D341Med (cell line): ENCODE measurements at places on chromosomes 2 and 18.

GRCh38 chr18:11946756-11947155 lies 34.6 kb upstream of the IMPA2 start:
- no peak for DNase-seq

DNA sequence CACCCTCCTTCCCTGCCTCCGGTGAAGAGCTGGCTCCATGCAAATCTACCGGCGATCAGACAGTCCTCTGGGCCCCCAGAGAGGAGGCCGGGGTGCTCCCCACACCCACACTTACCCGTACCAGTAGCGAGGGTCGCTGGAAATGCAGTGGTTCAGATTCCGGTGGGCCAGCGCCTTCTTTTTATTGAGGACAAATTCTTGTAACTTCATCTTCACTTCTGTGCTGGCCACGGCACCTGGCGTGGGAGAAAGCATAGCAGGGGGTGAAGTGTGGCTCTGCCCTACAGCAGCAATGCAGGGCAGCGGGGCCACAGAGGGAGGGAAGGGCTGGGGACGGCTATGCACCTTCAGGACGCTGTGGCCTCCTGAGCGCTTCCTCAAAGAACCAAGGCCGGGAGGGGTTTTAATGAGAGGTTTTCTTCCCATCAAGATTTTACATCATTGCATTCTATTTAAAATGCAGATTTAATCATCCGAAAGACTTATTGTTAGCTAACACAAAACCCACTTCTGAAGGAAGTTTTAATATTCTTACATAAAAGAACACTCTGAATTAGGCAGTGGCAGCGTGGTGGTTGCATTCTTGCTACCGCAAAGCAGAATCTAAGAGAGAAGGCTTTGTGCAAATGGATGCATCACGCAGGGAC lies 237.0 kb downstream of the HDAC4 start:
- no peak for DNase-seq

DNA sequence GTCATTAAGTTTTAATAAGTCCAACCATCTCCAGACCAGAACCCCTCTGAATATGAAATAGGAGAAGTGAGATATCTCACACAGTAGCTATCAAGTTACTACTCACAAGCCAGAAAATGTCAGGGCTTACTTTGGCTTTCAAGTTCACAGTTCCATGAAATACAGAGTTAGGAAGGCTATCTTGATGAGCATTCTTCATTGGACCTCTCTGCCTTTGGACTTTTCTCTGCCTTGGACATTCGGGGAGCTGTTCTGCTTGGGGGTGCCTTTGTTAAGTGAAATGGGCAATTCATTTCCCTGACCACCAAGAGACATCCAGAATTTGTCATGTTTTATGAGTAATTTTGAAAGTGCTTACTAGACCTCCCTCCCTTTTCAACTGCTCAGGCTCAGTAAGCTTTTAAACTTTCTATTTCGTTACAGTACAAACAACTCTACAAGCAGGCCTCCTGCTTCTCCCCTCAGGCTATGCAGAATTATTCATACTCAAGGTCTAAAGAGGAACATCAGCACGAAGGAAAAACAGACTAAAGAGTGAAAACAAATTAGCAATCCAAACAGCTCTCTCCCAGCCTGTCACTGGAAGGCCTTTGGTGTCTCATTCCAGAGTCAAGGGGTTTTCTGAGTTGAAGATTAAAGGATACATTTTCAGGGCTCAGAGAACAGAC lies 95.3 kb downstream of the MREG start:
- no peak for DNase-seq

DNA sequence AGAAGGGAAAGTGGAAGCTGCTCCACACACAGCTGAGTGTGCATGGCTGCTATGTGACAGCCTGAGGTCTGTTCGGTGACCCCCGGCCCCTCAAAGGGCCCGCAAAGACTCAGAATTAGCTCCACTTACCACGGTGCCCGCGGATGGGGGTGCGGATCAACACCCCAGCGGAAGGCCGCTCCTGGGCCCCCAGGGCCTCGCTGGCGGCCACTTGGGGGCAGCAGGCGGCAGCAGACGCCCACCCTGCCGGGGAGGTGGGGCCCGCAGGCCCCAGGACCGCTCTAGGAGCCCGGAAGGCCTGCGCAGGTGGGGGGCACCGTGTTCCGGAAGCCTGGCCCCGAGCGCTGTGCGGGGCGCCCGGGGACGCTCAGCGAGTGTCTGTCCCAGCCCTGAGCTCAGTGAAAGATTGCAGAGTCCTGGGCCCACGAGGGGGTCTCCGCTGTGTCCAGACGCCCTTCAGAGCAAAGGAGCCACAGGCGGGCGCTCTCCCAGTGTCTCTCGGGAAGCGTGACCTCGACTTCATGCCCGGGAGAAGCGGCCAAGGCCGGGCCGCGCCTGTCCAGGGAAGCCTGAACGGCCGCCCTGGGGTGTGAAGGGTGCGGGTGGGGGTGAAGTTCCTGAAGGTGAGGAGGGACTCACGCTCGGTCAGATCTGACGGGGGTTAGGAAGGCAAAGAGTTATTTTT lies 118.7 kb downstream of the VAPA start:
- DNase-seq: no peak

DNA sequence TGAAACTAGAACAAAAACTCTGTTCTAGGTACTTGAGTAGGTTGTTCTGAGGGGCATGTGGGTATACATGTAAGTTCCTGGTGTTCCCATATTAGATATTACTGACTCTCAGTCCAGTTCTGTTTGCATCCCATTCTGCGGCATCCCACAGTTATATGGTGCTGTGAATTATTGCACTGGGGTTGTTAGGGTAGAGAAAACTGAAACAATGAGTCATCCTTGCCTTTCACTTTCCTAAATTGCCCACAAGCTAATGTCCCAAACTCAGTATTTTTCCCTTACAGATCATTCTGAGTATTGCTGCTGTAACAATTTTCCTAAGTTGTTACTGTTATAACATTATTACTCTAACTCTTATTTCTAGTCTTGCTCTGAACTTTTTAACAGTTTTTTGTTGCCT lies 3.0 kb downstream of the WDR75 start:
- no peak for DNase-seq

DNA sequence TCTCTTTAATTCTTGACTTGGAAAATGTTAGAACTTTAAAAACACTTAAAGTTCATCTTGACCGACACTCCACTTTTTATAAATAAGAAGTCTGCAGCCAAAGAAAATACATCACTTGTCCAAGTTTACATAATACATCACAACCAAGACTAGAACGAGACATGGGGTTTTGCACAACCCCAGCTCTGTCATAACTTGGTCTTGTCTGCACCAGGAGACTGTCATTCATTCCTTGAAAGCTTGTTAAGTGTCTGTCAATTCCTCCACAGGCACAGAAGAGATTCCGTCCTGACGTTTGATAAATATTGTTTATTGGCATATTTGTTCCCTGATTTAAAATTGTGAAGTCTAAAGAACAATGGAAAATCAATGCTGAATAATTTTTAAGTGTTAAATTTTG lies 139.5 kb upstream of the SETBP1 start:
- no peak for DNase-seq
